ENCODE measurements at places on chromosomes 3 and 15.
A peak's percentile ranks its signal among the peaks of the same experiment; 100 is the strongest.

DNA sequence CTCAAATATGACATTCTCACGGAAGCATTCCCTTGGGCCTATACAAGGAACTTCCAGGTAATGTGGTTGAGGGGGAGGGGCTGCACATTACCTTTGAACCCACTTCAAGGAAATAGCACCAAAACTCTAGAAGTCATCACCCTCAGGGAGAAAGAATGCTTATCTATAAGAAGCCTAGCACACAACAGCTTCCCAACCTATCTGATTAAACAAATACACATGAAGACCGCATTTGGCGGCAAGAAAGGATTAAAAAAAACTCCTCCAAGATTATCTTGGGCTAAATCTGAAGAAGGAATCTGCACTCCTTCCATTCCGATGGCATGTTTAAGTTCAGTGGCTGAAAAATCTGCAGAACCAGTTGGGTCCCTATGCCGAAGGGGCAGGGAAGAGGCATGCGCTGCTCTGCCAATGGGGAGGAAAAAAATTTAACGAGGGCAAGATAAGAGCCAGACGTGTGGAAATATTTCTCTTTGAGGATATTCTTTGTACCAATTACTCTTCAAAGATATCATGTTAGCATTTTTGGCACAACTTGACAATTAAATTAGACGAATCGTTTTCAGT, 82.0 kb upstream of the WNT5A start:
- DNase-seq = no peak

DNA sequence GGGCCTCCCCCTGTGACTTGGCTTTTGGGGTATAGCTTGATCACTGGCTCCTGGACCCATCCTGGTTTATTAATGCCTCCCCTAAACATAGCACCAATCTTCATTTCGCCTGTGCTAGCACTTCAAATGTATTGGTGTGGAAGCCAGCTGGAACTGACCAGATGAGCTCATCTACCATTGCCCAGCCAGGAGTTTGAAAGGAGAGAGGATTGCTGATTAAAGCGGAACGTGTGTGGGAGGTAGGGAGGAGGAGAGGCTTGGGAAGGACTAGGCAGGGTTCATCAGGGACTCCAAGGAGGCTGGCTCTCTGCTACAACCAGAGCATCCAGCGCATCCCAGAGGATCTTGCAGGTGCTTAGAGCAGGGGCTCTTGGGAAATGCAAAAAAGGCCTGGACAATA, 34.4 kb upstream of the TLE3 start:
- DNase-seq = no peak

DNA sequence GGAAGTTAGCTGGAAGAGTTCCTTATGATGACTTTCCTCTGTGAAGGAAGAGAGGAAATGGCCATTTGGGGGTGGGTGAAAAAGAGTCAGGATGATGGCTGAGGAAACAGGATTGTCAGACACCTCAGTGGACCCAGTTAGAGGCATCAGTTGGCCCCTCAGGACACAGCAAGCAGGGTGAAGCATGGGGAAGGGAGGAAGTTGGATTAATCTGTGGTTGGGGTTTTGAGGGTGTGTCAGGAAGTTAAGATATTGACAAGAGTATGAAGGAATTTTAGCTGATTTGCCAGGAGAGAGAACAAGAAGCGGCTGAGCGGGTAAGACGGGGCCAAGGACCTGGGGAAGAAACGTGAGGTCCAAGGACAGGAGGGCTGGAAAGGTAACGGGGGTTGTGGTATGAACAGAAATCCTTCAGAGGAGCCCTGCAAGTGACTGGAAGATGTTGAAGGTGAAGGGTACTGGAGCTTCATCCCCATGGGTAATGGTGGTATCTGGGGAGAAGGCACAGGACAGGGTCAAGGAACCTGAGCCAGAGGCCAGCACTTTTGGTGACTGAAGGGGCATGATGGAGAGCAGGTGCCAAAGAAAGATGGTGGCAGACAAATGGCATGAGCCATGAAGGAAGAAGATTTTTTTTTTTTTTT, 2.7 kb downstream of the UQCC5 start:
- no peak for DNase-seq

- DNase-seq = no peak
These were observed 22.3 kb upstream of the IL1RAP start for GRCh38 chr3:190491533-190492054.

DNA sequence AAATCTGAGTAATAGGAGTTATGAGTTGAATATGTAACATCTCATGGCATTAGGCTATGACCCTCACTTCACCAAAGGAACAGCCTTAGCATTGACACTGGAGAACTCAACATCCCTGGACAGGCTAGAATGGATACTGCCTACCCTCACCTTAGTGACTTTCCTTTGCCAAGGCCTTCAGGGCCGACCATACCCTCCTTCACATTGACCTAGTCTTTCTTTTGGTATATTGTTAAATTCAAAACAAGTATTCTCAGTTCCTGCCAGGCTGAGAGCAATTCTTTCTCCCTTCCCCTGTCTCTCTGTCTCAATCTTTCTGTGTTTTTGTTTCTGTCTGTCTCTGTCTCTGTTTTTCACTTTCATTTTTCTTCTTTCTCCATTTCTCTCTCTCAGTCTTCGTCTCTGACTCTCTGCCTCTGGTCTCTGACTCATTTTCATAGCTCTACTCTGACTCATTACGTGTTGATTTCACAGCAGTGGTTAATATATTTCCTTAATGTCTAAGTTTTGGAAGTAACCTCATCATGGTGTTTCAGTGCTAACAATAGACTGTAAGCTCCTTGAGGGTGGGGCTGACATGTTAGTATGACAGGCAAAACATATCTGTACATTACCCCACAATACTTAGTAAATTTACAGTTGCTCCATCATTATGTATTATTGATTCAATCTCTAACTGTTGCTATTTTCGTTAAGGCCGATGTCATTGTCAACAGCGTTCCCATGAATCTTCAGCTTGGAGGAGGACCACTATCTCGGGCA, 32.5 kb downstream of the PARP15 start:
- DNase-seq = no peak

- DNase-seq = no peak
These were observed 203.2 kb downstream of the CGGBP1 start for GRCh38 chr3:87855616-87856015.

- peak; percentile 23 for DNase-seq
These were observed 12.6 kb upstream of the STARD5 start for GRCh38 chr15:81336568-81336967.

- no peak for DNase-seq
These were observed 131.6 kb downstream of the NLGN1 start for GRCh38 chr3:173529062-173529711.

GRCh38 chr15:33242165-33242564, 47.7 kb upstream of the FMN1 start:
- DNase-seq = no peak

- DNase-seq = no peak
These were observed 13.8 kb downstream of the ISG20 start for GRCh38 chr15:88652456-88653199.

GRCh38 chr3:117919621-117920020, 1115.0 kb downstream of the IGSF11 start:
- no peak for DNase-seq

- DNase-seq = no peak
These were observed 2.3 kb downstream of the PLXNB1 start for GRCh38 chr3:48427630-48427962.

- DNase-seq = no peak
These were observed 778.5 kb downstream of the NTRK3 start for GRCh38 chr15:87477737-87478686.

GRCh38 chr3:148951599-148952361, 39.6 kb upstream of the GYG1 start:
- no peak for DNase-seq

- DNase-seq = no peak
These were observed 50.2 kb downstream of the SLC41A3 start for GRCh38 chr3:126033765-126034164.

GRCh38 chr15:35746121-35746520, 200.2 kb upstream of the DPH6 start:
- no peak for DNase-seq

GRCh38 chr15:39613271-39613670, 32.4 kb downstream of the THBS1 start:
- no peak for DNase-seq

DNA sequence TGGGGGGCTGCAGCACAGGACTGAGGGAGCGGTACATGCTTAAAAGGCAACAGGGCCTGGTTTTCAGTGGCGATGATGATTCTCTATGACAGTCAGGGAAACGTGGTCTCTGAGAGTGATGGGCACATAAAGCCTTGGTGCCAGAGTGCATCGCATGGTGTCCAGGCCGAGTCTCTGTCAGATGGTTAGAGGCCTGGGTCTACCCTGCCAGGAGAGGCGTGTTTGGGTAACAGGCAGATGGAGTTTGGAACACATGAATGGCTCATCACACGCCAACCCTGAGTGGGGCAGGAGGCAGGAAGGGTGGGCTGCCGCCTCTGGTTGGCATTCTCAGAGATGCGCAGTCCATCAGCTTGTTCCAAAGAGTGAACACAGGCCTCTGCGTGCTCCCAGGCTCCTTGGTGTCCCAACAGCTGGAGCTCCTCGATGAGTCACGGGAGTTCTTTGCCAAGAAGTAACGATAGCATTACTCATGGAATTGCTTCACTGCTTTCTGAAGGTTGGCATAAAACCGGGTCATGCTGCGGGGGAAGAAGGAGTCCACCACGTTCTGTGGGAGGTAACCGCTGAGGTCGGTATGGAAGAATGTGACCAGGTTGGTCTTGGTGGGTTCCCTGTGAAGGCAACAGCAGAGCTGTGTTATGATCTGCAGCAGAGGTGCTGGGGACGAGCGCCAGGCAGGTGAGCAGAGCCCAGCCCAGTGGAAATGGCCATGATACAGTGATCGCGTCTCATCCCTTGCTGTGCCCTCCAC, 11.0 kb downstream of the STARD5 start:
- DNase-seq = no peak

DNA sequence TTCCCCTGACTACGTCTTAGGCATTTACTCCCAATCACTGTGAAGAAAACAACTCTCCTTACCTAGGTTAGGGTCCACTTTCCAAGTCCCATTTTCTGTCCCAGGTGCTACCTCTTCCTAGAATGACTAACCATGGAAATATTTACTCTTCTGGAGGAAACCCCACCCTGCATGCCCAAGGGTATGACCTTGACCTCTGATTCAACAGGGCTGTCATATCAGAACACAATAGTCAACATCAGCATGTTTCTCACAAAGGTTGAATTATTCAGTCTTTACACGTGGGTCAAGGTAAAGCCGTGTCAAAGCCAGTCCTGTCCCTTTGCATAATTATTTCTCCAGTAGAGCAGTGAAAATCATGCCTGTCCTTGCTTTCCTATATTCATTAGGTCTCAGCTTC, 4.3 kb upstream of the FRMD5 start:
- DNase-seq = no peak

DNA sequence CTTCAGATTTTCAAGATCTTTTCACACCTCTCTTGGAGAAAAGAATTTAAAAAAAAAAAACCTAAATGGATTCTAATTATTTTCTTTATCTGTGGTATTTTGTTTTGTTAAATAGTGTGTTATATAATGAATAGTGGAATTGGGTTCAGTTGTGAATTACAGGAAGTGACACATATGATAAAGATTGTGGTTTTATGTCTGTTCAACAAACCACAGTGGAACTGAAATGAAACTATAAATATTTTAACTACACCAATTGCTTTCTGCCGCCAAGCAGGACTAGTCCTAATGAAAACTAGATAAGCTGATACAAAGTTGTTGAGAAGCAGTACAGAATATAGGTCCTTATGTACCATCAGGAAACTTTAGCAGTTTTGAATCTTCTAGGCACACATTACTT, 121.6 kb downstream of the UBE2E2 start:
- no peak for DNase-seq

- DNase-seq = no peak
These were observed 104.5 kb downstream of the NR2F2 start for GRCh38 chr15:96435022-96435421.

DNA sequence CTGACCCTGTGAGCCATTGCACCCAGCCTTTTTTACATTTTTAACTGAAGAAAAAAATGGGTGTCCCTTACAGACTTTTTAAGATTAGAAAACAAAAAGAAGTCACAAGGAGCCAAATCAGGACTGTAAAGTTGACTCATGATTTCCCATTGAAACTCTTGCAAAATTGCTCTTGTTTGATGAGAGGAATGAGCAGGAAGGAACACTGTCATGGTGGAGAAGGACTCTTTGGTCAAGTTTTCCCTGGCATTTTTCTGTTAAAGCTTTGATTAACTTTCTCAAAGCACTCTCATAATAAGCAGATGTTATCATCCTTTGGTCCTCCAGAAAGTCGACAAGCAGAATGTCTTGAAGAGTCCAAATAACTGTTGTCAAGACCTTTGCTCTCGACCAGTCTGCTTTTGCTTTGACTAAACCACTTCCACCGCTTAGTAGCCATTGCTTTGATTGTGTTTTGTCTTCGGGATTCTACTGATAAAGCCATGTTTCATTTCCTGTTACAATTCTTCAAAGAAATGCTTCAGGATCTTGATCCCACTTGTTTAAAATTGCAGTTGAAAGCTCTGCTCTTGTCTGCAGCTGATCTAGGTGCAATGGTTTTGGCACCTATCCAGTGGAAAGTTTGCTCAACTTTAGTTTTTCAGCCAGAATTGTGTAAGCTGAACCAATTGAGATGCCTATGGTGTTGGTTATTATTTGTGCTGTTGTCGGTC, 369.4 kb downstream of the MAGI1 start:
- DNase-seq = no peak

- DNase-seq = no peak
These were observed 197.4 kb upstream of the DPH6 start for GRCh38 chr15:35743321-35743720.

DNA sequence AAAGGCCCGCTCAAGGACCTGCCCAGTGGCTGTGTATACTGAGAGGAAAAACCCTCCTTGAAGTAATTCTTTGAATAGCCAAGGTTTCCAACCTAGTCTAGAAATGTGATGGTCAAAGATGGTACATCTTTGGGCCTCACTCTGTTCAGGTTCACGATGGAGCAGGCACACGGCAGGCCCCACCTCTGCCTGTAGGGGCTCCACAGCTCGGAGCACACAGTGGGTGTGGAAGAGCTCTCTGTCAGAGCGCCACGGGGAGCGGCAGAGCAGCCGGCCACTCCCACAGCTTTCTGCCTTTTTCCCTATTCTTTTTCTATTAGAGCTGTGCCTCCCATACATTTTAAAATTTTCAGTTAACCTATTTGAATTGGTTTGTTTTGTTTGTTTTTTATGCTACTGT, 89.5 kb downstream of the CTNNB1 start:
- DNase-seq = no peak

DNA sequence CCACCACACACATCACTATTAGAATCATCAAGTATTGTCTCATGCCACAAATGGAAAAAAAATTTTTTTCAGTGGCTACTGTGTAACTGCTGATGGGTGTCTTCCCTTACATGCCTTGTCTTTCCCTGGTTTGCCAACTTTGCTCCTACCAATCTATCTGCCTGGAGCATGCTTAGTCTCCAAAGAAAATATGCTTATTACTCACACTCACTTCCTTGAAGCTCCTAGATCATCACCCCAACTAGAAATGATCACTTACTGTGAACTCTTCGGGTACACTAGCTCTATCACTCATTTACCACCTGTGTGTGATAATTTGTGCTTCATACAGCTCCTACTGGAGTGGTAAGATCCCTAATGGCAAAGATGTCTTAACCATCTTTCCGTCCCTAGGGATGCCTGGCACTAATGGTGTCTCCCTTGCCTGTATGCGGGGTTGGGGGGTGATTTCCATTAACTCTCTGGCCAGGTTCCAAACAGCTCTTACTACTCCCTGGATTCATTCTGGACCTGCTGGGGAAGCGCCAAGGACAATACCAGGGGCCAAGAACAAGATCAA, 799 bp downstream of the VPS33B start:
- no peak for DNase-seq
